ENCODE measurements at places on chromosomes 7 and 10.
A peak's percentile ranks its signal among the peaks of the same experiment; 100 is the strongest.

GRCh38 chr7:149772956-149773434 is 393 bp downstream of the ZNF467 start:
- peak; percentile 35 for DNase-seq

- no peak for DNase-seq
These were observed 116.0 kb downstream of the BUB3 start for GRCh38 chr10:123270221-123270620.

DNA sequence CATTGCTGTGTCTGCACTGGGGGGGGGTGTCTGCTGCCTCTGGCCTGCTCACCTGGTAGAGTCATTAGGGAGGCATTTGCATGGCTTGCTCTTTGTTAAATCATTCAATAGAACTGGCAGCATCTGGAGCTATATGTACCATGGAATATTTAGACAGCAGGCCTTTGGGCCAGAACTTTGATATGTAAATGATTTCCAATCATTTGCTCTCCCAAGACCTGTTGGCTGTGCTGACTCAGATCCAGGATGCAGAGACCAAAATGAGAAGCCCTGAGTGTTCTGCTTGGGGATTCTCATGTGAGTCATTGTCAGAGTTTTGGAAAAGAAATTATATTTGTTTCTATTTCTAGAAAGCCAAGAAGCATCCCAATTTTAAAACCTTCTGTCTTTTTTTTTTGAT is 257.6 kb upstream of the IGFBP3 start:
- no peak for DNase-seq

GRCh38 chr10:34262985-34263384 is 552.1 kb downstream of the PARD3 start:
- DNase-seq, result no peak

DNA sequence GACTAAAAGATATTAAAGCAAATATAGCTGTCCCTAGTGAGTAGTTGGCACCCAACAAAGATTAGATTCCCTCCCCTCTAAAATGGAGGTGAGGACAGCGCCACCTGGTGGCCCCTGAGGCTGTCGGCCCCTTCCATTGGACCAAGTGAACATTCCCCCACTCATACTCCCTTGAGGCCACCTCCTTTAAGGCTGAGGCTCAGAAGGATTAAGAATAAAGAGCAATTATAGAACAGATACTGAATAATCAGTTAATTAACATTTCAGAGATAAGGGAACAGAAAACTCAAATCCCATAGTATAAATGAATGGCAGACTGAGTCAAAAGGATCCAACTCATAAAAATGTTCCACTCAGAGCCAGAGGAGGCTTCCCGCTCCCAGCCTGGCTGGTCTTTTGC is 130.4 kb upstream of the GHITM start:
- DNase-seq, result peak; percentile 59

DNA sequence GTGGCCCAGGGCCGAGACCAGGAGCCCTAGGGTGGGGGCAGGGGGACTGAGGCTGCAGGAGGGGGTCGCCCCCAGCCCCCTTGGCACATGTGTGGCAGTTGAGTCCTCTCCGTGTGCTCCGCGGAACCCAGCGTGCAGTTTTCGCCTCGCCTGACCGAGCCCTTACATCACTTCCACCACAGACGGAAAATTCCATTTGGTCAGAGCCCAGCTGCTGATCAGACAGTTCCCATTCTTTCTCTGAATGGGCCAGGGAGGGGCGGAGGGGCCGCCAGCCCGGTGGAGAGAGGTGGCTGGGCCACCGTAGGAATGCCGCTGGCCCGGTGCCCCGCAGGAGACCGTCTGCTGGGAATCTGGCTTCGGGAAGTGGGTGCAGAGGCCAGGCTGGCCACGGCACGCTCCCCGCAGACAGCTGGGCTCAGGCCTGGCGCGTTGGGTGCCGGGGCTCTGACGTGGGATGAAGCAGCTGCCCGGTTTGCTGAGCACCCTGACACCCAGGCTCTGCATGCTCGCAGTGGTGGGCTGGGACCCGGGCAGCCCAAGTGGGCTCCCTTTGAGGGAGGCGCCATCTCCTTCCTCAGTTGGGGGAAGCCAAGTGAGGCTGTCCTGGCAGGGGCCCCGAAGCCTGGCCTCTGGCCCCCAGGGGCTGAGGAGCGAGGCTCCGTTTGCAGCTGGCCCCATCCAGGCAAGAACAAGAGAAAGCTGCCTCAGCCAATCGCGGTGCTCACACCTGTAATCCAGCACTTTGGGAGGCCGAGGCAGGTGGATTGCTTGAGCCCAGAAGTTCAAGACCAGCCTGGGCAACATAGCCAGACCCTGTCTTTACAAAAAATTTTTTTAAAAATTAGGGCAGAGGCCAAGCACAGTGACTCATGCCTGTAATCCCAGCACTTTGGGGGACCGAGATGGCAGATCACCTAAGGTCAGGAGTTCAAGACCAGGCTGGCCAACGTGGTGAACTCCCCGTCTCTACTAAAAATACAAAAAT is 9.9 kb downstream of the TTYH3 start:
- no peak for DNase-seq

GRCh38 chr7:130841416-130841815 is 107.4 kb upstream of the KLF14 start:
- no peak for DNase-seq

DNA sequence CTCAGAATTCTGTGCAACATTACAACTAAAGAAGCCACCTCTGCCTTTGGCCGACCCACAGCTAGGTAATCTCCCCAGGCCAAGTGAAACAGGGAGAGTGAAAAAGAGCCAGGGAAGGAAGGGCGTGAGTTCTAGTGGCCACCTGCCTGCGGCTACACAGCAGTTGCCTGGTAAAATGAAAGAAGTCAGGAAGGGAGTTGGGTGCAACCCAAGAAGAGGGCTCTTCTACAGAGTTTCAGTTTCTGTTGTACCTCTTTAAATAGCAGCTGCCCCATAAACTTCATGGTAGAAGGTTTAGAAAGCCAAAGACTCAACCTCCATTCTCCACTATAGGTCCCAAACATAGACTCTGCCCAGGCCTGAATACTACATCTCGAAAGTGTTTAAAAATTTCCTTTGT is 76.2 kb upstream of the TMEM168 start:
- DNase-seq, result no peak

GRCh38 chr7:5780801-5781496 is 514 bp downstream of the RNF216 start:
- DNase-seq, result no peak

DNA sequence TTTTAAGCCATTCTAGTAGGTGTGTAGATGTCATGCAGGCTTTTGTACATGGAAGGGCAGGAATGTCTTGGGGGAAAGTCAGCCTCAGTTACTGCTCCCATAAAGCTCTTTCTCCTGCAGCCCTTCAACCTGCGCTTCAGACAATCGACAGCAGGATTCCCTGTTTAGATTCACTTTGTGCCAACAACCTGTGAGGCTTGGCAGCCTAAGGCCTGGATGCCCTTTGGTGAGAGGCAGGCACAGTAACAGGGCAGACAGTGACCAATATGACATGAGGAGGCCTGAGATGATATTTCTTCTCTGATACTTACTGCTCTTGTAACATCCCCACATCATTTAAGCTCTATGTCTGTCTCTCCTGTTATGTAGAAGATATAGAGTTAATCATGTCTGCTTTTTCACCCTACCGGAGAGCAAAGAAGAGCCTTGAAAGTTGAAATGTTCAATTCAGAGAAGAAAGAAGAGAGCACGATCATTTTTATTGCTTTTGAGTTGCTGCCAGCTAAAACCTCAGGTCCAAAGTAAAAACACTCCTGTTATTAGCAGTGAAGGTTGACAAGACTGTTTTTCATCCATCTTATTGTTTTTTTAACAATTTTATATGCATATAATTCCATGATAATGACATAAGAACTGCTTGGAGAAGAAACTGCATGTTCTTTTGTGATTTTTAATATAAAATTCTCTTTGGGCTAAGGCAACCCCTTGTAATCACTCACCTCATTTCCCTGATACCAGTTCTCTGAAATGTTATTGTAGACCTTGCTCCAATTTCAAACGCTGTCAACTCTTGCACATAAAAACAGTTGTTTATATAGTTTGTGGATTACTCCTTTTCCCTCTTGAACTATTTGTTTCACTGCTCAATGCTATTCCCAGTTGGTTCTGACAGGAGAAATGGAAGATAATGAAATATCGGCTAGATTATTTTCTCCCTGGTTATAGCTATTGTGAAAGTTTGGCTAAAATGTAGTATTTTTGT is 140.9 kb downstream of the GALNT17 start:
- DNase-seq, result no peak

DNA sequence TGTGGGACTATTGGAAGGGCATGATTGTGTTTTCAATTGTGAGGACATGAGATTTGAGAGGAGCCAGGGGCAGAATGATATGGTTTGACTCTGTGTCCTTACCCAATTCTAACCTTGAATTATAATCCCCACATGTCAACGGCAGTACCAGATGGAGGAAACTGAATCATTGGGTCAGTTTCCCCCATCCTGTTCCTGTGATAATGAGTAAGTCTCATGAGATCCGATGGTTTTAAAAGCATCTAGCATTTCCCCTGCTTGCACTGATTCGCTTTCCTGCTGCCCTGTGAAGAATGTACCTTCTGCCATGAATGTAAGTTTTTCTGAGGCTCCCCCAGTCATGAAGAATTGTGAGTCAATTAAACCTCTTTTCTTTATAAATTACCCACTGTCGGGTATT is 1367.1 kb downstream of the XPNPEP1 start:
- DNase-seq, result no peak

- DNase-seq, result no peak
These were observed 218.6 kb downstream of the BICC1 start for GRCh38 chr10:58731276-58731675.

DNA sequence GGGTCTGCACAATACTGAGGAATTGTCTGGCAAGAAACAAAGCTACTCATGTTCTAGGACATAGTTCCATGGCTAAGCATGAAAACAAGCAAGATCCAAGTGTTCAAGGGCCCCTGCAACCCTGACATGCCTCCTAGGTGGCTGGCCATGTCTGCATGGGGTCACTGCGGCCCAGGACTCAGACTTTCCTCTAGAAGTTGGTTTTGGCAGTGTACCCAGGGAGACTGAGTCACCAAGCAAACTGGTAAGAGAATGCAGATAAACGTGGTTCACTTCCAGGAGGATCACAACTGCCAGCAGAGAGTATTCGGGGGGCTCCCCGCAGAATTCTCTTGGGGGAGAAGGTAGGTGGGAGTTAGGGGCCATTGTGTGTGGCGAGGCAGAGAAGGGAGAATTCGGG is 7.4 kb upstream of the PFKFB3 start:
- DNase-seq, result no peak

GRCh38 chr10:75018686-75019307 is 92.7 kb upstream of the SAMD8 start:
- no peak for DNase-seq

GRCh38 chr10:28839600-28840007 is 162.3 kb downstream of the BAMBI start:
- DNase-seq, result peak; percentile 72

DNA sequence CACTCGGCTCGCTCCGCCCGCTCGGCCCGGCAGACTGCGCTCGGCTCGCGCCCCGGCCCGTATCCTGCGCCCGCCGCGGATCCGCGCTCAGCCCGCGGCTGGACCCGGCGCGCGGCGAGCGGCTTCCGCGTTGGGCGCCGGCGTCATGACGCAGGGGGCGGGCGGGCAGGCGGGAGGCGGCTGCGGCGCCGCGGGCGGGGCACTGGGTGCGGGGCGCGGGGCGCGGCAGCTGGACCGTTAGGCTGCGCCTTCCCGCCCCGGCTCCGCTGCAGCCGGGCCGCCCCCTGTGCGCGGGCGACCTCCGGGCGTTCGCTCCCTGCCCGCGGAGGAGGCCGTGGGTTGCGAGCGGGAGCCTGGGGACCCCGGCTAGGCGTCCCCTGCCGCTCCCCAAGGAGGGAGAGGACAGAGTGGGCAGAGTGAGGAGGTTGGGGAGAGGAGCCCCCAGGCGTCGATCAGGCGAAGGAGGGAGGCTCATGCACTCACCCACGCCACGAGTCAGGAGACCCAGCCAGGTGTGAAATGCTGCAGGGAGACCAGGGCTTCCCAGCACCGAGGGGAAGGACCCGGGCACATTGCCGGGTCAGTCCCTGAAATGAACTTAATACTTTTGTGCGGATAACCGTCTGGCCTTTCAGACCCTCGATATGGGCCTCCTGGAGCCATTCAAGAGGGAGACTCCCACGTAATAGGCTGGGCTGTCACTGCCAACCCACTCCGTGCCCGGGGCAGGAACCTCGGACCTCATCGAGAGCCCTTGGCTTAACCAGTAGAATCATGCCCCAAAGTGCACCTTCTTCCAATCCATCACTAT is at the start of gene PIP4K2A:
Gene PIP4K2A, minus strand, starts transcription at position 100 of the 811 bp plus-strand sequence. CDS start 252 bp downstream, outside the sequence.
- DNase-seq, result peak; percentile 93

- no peak for DNase-seq
These were observed 131.1 kb downstream of the TAX1BP1 start for GRCh38 chr7:27871086-27871485.

- DNase-seq, result no peak
These were observed 4.1 kb downstream of the SSBP1 start for GRCh38 chr7:141742229-141742628.

GRCh38 chr7:128174386-128174785 is 66.7 kb upstream of the LEP start:
- no peak for DNase-seq

- peak; percentile 34 for DNase-seq
These were observed 2.0 kb downstream of the EIF3A start for GRCh38 chr10:119078422-119079179.

- DNase-seq, result no peak
These were observed 63.0 kb downstream of the HOXA1 start for GRCh38 chr7:27032839-27033238.

DNA sequence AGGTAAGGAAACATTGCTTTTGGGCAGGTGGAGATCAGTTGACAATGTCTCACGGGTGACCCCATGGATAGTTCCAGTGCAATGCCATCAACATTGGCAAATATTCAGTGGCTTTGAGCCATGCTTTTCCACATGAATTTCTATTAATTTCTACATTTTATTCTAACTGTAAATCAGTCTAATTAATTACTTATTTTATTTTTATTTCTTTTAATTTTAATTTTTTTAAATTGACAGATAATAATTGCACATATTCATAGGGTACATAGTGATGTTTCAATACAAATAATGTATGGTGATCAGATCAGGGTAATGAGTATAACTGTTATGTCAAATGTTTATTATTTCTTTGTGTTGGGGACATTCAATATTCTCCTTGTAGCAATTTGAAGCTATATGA is 3.8 kb downstream of the ABCA13 start:
- no peak for DNase-seq

DNA sequence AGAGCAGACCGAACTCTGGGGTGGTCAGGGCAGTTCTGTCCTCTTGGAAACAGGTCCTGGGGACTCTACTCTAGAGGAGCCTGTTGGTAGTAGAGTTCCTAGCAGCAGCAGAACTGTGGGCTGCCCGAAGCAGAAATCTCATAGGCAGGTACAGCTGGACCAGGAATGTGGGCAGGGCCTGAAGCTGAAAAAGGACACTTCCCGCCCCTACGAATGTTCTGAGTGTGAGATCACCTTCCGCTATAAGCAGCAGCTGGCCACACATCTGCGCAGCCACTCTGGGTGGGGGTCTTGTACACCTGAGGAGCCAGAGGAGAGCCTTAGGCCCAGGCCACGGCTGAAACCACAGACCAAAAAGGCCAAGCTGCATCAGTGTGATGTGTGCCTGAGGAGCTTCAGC is 8.3 kb upstream of the ZNF783 start:
- DNase-seq, result no peak
